ENCODE measurements at places on chromosomes 1 and 21.

DNA sequence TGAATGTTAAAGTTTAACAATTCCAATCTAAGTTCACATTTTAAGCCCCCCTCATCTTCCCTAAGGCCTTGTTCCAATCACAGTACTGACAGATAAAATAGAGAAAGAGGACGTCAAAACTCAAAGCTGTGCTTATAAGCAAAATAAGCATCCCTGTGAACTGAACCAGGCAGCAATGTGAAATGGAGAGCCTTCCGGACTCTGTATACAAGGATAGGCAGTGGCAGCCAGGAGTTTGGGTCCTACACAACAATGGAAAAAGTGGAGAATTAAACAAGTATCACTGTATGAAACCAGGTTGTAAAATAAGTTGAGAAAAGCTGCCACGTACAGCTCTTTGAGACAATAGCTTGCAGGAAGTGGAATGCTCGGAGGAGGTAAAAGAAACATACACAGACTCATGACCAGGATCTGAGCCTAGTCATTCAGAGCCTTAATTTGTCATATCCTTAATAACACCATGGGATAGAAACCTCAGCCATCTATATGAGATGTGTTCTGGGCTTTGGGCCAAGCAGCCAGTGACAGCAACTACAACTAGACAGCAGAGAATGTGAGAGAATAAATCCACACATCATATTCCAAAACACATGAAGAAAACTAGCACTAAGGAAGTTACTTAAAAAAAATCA lies 55.2 kb upstream of the PALMD start:
- no peak for DNase-seq

DNA sequence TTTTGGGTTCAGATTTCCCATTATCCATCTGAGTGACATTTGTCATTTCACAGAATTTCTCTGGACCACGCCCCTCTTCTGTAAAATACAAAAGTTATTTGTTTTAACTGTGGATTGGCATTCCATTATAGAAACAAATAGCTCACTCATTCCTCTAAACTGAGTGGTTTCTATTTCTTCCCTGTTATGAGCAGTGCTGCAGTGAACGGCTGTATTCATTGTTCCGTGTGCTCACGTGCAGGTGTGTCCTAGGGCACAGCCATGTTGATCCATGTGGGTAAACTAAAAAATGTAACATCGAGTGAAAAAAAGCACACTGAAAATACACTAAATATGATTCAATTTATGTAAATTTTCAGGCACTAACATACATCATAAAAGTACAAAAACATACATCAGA lies 27.0 kb upstream of the IL12RB2 start:
- DNase-seq, result no peak

DNA sequence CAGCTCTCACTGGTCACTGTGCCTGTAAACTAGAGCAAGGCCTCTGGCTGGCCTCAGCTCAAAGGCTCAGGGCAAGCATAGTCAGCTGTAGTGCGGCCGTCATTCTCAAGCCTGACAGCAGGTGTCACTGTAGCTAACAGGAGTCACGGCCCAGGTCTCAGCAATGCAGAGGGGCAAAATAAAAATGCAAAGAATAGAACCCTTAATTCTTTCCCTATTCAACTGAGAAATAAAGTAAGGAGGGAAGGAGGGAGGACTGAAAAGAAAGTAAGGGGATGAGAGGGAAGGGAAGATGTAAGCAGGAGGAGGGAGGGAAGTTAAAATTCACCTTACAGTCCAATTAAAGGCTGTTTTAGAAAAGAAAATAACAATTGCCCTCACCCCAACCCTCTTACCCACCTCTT lies 106.1 kb downstream of the KIAA0319L start:
- DNase-seq, result peak; percentile 86

DNA sequence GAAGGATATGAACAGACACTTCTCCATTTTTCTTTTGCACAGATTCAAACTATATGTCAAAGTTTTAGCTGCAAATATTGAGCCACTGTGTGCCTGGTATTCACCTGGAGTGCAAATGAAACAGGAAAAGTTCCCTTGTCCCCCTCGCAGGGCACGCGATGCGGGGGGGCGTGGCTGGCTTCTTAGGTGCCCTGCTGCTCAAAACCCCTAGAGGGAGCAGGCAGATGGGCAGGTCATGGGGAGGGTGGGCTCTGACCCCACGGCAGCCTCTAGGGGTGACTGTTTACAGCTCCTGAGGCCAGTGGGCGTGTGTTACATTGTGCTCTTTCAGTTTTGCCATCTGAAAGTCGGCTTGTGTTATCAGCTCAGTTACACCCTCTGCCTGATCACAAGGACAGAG lies 931.2 kb upstream of the B3GALT2 start:
- no peak for DNase-seq

DNA sequence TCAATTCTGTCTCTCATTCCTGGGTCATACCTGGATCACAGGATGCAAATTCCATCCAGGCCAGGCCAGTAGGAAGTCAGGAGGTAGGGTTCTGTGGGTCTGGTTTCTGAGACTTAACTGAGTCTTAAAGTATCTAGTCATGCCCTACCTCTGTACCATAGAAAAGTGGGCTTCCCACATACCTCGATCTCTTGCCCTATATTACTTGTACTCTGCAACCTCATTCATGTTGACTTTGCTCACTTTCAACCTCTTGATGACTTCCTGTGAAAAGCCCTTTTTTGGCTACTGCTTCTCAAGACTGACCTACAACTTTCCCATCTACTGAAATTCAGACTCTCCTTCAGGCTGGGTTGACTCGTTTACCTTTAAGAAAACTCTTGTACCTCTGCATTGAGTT lies 128.9 kb upstream of the C8B start:
- no peak for DNase-seq

GRCh38 chr1:30541721-30542485 lies 181.5 kb downstream of the MATN1 start:
- no peak for DNase-seq

- DNase-seq, result peak; percentile 17
Observed at GRCh38 chr1:220803401-220804201, 16.9 kb downstream of the MTARC1 start.

DNA sequence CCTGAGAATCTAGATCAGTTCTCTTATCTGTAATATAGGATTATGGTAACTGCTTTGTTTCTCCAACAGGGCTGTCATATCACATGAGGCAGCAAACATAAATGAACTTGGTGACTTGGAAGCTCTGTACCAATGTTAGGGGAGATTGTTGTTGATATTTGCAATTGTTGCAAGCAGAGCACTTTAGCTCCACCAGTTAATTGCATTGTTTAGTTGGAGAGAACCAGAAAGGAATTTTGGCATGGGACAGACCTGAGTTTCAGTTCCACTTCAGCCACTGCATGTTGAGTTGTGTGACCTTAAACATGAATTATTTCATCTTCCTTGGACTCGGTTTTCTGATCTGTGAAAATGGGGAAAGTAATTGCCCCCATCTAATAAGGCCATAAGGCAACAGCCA lies 142.3 kb upstream of the JUN start:
- DNase-seq, result no peak

DNA sequence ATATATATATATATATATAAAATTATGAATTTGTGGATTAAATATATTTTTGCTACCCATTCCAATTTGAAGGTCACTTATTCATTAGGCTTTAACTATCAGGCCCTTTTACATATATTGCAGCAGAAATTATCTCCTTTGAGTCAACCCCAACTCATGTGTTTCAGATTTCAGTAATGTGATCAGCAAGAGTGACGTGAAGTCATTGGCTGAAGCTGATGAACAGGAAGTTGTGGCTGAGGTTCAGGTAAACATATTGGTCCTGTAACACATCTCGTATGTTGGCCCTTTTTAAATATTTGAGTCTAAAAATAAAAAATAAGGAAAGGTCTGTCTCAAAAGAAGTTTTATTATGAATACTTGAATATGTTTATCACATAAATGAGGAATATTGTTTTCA lies 8.5 kb downstream of the VPS45 start:
- DNase-seq, result no peak

GRCh38 chr21:31252611-31253010 lies 91.5 kb downstream of the TIAM1 start:
- DNase-seq, result no peak

GRCh38 chr1:115300087-115300876 lies 37.8 kb downstream of the NGF start:
- no peak for DNase-seq

GRCh38 chr1:164803366-164803765 lies 244.4 kb downstream of the PBX1 start:
- no peak for DNase-seq

DNA sequence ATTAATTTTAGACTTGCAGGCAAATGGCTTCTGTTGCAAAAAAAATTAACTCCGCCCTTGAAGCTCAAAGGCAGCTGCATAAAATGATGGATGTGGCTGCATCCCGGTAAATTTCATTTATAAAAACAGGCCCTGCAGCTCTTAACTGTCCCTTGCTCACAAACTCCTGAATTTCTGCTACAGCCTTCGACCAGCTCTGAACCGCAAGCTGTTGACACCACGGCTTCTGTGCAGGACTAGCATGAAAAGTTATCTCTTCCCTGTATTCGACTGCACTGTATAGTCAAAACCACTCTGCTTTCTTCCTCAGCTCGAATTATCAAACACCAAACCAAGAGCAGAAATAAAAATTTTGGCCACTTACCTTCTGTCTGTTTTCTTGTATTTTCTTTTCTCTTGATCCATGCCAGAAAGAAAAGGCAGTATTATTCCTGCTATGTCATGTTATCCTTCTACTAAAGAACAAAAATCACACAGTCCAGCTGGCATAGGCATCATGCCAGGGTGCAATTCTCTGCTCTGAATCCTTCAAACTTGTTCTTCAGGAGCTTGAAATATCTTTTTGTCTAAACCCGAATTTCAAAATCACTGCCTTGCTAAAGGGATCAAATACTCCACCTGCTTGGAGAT lies 195.5 kb upstream of the NCAM2 start:
- DNase-seq, result no peak
